ENCODE measurements at places on chromosomes 3 and 15.

DNA sequence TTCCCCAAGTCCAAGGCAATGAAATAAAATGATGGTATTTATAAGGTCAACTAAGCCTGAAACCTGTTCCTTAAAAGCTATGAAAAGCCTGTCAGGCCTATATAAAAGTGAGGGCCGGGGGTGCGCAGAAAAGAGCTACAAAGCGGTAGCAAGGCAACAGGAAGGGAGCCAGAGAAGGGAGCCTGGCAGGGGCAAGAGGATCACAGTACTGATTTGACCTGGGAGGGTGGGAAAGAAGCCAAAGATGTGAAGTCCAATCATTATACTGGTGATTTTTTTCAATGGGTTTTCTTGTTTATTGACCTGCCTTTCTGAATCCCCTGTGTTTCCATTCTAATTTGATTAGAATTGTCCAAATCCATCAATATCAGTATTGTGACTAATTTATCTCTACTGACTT lies 64.3 kb upstream of the STT3B start:
- no peak for DNase-seq

- DNase-seq, result no peak
These were observed 260.1 kb upstream of the PLSCR5 start for GRCh38 chr3:146865175-146865755.

DNA sequence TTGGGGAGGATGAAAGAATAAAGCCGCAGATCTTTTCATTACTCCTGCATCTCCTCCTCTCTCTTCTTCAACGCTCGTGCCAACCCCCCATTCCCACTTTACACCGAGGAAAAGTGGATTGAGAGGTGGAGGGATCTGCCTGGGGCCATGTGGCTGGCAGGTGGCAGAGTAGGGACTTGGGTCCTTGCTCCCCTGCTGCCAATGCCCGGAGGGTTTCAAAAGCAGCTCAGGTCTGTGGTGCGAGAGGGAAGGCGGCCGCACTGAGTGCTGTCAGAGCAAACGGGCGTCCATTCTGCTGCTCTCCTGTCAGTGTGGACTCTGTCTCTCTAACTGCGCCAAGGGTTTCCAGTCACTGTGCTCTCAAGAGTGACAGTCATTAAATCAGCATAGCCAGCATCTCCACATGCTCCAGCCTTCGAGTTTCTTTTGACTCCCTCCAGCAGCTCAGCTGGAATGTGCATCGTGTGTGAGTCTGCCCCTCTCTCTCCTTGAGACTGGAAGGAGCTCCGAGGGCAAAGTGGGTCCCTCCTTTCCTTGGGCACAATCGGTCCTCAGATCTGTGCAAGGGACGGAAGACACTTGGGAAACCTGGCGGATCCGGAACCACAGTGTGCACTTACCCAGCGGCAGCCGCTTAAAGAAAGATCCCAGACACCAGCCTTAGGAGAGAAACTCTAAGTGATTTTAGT lies 68.6 kb downstream of the VGLL4 start:
- no peak for DNase-seq

GRCh38 chr3:149247929-149248691 lies 26.5 kb upstream of the CP start:
- no peak for DNase-seq

DNA sequence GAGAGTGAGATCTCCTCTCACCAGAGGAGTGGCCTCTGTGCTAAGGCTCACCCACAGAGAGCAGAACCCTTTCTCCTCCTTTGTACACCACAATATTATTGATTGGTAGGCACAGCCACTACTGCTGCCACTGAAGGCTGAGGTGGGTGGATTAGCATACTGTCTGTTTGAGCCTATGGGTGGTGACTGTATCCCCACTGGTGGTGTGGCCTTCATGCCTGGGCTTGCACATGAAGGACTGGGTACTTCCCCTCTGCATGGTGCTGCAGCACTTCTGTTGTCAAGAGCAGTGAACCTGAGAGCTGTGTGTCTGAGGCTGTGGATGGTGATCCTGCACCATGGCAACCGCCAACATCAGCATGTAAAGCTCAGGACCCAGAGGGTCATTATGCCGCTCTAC lies 35.7 kb upstream of the NECTIN3 start:
- no peak for DNase-seq

DNA sequence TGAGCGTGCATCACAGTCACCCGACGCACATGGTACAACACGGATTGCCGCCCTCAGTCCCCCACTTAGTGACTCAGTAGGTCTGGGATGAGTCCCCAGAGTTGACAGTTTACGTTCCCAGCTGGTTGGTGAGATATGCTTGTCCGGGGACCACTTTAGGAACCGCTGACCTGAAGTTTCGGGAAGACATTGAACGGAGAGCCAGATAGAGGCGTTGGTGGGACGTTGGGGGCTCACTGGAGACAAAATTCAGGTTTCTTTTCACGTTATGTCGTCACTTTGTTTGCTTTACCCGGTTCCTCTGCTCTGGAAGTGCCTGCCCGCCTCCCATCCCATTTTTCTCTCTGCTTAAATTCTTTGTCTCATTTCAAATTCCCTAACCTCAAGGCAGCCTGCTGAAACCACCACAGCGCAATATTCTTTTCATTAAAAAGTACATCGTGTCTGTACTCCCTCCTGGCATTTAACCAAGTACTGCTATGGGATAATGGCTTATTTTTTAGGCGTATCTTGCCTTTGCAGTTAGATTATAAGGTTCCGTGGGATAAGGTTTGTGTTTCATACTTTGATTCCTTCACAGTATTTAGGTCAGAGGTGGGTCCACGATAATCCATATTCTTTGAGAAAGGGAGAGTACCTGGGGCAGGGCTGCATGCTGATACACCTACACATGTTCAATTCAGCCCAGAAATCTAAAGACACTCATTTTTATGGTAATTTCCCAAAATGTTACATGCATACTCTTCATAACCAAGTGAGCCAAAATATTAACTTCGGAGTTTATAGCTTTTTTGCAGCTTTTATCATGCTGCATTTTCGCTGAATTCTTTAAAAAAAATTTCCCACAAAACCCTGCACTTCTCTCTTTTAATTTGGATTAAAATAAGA lies 921 bp downstream of the LMLN start:
- DNase-seq, result no peak

DNA sequence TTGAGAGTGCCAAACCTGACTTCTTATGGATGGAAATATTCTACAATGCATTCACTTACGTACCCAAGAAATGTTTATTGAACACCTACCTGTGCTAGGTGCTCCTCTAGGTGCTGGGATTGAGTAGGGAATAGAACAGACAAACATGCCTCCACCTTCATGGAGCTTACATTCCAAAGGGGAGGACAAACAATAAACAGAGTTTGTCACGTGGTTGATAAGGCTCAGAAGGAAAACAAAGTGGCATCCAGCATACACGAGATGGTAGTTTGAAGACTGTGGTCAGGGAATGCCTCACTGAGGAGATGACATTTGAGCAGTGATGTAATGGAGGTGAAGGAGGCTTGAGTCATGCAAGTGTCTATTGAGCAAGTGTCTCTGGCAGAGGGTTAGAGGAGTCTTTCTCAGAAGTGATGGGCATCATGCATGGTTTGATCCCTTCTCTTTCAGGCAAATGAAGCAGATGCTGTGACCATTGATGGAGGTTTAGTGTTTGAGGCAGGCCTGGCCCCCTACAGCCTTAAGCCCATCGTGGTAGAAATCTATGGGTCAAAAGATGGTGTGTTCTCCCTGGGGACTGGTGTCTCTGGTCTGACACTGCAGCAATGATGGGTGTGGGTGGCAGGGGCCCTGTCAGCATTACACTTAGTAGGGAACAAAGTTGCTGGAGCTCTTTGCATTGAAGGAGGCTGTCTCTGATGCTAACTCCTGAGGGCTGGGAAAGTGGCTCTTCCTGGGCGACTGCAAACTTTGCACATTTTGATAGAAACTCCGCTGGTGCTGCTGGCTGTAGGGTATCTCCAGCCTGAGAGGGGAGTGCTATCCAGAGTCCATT lies 29.7 kb upstream of the TOPBP1 start:
- no peak for DNase-seq

DNA sequence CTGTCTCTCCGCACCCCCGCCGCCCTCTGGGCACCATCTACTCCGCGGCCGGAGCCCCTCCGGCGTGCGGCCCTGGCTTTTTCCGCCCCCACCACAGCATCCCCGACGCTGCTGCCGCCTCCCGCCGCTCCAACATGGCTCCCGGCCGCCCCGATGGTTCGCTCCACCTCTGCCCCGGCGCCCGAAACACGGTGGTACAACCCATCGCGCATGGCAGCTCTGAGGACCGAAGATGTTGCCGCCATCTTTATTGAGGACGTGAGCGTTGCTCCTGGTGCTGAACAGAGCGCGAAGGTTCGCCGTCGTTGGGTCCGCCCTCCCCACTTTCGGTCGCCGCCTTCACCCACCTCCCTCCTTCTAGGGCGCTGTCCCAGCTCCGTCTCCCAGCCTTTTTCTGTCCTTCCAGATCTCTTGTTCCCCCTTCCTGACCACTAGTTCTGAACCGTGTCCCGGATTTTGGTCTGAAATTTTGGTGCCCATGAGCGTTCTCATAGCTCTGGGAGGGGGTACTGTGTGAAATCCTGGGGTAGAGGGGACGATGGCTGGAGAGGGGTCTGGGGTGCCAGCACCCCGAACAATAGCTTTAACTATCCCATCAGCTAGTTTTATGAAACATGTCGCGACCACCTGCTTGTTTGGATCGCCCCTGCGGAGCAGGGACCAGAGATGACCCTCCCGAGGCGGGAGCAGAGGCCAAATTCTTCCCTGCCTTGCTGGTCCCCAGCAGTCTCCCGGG lies at the start of gene CELSR3:
Gene CELSR3 (minus strand): TSS at position 134 of the 736 bp plus-strand sequence. CDS start 252 bp downstream, outside the sequence.
- DNase-seq, result peak; percentile 4
